Stimulated activated CD4-positive, alpha-beta T cell treated with anti-CD3 and anti-CD28 coated beads, Interleukin-2, amount 100 ng/mL, for 24 hours (primary cell): ENCODE measurements at places on chromosomes 7 and 10.

GRCh38 chr7:100065452-100066186 lies 15.9 kb downstream of the ZNF3 start:
- no peak for DNase-seq

GRCh38 chr7:52684388-52684787 lies 351.0 kb upstream of the POM121L12 start:
- no peak for DNase-seq

GRCh38 chr7:85184599-85185423 lies 2.0 kb downstream of the SEMA3D start:
- DNase-seq = no peak

- peak; percentile 72 for DNase-seq
Measured at GRCh38 chr10:72086466-72087391, 1.6 kb downstream of the SPOCK2 start.

GRCh38 chr10:78349911-78350663 lies 316.4 kb downstream of the RPS24 start:
- no peak for DNase-seq

DNA sequence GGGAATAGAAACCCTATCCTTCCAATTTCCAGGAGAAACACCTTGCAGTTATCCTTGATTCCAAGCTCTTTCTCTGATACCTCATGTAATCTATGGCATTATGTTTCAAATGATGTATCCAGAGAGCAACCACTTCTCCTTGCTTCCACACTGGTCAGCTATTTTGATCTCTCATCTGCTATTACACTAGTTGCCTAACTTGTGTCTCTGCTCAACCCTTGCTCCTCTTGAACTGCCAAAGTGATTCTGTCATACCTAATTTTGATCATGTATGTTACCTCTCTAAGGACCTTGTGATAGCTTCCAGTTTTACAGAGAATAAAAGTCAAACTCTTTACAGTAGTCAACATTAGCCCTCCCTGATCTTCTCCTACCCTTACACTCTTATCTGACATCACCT lies 90.4 kb downstream of the KCND2 start:
- no peak for DNase-seq

DNA sequence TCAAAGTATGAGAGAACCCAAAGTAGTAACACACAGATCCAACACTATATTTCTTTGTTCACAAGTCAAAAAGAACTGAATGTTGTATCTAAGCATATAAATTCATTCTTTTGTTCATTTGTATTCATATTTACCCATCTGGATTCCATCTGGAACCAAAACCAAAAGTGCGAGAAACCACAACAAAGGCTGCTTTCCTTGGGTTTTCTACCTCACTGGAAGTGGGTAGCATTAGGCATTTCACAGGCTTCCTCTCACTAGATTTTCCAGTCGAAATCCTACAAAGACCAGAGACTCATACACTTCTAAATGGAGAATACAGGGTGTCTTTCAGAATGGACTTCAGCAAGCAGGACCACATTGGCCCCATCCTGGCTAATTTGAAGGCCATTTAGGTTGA lies 109.8 kb upstream of the WNT16 start:
- DNase-seq = no peak

DNA sequence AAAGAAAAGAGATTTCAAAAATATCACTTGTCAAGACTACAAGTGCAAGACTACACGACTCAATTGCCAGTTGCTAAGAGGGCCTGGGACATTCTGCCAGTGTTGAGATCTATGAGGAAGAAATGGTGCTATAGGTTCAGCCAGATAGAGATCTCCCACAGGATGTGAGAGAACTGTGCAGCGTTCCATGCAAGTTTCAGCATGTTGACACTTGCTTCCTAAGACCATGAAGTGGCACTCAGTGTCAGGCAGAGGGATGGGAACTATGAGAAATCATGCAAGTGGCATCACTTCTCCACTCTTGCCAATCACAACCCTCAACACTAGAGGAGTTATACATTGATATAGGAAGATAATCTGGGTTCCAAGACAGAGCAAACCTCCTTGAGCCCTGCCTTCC lies 210.3 kb downstream of the CHRM2 start:
- no peak for DNase-seq

GRCh38 chr10:125679436-125679835 lies 3.5 kb downstream of the TEX36 start:
- no peak for DNase-seq

DNA sequence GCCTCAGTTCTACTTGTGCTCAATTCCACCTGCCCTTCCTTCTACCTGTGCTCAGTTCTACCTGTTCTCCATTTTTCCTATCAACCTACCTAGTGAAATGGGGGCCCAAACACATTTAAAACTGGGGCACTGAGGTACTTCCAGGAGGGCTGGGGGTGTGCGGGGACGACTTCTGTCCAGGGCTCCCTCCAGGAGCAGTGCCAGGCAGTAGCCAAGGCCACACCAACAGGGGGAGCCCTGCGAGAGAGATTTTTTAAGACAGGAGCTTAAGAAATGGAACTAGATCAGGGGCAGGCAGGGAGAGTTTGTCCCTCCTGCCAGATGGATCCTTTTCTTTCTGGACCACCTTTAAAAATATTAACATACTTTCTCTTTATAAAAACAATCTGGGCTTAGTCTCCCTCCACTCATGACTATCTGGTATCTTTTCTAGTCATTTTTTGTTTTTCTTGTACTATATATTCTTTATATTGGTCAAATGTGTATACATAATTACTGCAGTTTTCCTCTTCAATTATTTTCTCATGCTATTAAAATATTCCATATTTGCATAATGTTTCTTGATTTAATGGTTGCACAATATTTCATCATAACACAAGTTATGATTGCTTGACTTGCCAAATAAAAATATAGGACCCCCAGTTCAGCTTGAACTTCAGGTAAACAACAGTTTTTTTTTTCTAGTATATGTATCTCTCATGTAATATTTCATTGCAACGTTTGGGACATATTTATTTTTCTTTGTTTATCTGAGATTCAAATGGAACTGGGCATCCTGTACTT lies 47.3 kb upstream of the INSYN2A start:
- peak; percentile 45 for DNase-seq

DNA sequence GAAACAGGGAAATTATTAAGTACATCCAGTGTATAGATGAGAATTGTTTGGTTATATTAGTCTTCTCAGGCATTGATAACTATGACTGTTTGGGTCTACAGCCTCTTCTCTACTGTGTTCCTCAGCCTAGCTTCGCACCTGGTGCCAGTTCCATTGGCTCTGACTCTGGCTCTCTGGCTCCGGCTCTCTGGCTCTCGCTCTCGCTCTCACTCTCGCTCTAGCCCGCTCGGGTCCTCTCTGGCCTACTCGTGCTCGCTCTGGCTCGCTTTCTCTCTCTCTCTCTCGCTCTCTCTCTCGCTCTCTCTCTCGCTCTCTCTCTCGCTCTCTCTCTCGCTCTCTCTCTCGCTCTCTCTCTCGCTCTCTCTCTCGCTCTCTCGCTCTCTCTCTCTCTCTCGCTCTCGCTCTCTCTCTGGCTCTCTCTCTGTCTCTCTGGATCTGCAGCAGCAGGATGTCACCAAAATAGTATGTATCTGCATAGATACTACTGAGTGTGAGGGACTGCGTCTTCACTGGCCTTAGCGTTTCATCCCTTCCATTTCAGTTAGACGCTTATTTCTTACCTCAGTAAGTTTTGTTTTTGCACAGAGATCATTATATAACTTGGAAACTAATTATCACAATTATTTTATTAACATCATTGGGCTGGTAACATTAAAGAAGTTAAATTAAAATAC lies 6.5 kb upstream of the SSBP1 start:
- DNase-seq = no peak

- no peak for DNase-seq
Measured at GRCh38 chr10:37860494-37861190, 3.2 kb upstream of the ZNF248 start.

DNA sequence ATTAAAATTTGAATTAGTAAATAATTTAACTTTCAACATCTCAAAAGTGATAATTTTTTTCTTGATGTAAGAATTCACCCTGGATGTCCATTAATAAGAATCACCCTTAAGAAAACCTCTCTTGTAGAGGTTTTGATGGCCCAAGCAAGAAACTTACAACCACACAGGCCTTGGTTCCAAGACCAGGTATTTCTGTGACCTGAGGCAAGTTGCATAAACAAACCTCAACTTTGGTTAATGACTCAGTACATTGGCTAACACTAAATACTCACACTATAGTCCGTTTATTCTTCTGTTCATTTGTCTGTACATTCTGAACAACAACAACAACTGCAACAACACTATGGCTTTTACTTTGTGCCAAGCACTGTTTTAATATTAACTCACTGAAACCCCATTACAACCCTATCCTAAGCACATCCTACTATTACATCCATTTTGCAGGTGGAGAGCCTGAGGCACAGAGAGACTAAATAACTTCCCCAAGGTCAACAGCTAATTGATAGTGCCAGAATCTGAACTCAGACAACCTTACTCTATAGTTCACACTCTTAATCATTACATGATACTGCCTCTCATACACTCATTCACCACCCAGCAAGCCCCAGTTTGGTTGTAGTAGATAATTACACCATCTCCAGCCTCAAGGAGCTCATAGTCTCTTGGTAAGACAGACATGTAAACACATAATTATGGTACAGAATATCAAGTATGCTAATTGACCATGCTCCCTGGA lies 6.6 kb downstream of the ANK3 start:
- no peak for DNase-seq

- DNase-seq = no peak
Measured at GRCh38 chr7:36148422-36149065, 4.5 kb upstream of the EEPD1 start.

GRCh38 chr7:157944734-157945291 lies 608.0 kb downstream of the DNAJB6 start:
- DNase-seq = no peak

DNA sequence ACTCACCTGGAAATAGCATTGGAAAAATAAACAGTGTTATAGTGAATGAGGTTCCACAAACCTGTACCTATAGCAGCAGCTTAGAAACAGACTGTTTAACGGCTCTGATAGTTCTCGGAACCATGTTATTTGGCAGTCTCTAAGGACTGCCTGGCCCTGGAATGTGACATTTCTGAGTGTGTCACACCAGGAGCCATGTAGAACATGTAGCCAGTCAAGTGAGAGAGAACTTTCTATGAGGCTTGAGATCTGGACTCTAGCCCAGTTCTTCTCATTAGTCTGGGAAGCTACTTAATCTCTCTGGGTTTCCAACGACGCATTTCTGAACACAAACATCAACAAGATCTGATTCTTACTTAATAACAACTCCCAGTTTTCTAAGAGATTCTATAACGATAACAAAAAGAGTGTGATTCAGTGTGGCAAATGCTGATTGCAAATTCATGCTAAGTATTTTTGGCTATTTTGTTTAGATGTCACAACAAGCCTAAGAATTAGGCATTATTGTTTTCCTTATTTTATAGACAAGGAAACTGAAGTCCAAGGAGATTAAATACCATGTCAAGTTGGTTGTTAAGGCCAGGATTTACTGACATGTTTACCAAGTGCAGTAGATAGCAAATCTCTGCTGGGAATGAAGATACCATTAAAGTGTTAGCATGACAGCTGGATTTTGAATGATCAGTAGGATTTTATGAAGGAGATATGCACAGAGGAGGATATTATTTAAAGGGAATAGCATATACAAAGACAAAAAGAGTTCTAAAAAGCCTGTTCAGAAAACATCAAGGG lies 47.2 kb downstream of the APBB1IP start:
- no peak for DNase-seq

DNA sequence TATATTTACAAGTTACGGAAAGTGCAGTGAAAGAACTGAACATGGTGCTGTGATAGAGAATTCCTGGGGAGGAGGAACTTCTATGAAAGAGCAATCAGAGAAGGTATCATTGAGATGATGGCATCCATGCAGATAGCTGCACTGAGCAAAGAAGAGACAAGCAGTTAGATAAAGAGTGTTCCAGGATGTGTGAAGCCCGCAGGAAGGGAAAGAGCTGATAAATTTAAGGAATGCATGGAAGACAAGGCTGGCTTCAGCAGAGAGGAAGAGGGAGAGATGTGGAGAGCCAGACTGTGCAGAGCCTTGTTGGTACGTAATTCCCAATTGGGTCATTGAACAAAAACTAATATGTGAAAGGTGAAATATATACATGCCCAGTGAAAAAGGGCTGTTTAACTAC lies 538.9 kb downstream of the INHBA start:
- no peak for DNase-seq

- DNase-seq = no peak
Measured at GRCh38 chr7:151692721-151693120, 173.0 kb upstream of the RHEB start.

DNA sequence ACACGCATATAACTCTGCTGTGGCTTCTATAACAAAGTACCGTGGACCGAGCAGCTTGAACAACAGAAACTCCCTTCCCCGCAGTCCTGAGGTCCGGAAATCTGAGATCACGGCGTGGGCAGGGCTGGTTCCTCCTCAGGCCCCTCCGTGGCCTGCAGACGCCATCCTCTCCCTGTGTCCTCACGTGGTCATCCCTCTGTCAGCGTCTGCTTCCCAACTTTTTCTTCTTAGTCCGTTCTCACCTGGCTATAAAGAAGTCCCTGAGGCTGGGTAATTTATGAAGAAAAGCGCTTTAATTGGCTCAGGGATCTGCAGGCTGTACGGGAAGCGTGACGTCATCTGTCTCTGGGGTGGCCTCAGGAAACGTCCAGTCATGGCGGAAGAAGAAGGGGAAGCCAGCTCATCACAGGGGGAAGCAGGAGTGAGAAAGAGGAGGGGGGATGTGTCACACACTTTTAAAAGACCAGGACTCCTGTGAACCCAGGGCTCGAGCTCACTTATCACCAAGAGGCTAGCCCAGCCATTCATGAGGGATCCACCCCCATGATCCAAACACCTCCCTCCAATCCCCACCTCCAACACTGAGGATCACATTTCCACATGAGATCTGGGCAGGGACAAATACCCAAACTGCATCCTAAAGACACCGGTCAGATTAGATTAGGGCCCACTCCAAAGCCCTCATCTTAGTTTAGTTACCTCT lies 91.2 kb upstream of the INSIG1 start:
- peak; percentile 77 for DNase-seq

DNA sequence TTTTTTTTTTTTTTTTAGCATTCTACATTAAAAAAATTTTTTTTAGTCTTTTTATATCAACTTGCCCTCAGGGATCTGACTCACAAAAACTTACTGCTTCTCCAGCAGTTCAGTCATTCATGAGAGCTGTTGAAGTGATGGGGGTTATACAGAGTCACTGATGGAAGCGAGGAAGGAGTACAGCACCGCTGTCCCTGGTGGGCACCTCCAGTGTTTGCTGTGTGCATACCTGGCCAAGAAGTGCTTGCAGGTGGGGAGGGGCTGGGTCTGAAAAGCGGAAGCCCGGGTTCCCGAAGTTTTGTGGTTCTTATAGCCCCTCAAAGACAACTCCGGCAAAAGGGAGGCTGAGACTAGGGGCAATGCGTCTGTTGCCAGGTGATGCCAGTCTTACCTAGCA lies 46.2 kb downstream of the MINDY4 start:
- no peak for DNase-seq

DNA sequence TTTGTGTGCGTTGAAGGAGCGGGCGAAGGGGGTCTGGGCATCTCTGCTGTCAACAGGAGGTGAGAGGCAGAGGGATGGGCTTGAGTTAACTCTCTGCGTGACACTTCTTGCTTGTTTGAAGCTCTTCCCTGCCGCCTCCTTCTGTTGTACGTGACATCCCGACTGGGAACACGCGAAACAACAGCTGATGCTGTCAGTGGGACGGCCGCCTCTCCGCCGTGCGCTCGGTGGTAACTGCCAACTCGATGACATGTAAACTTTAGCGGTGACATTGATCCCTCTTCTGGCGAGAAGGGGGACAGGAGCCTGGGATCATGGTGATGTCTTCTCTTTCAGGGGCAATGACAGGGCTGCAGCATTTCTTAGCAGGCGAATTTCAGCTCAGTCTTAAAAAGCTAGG lies 394.5 kb downstream of the TYW1 start:
- no peak for DNase-seq
